Sciatic nerve (tissue), 2 donors: ENCODE measurements at places on chromosomes 12 and 14. TPM values are rescaled to one million over a fixed set of nuclear protein-coding genes. Genes with fewer than 3 reads are reported as not detected.
A peak's percentile ranks its signal among the peaks of the same experiment; 100 is the strongest.

DNA sequence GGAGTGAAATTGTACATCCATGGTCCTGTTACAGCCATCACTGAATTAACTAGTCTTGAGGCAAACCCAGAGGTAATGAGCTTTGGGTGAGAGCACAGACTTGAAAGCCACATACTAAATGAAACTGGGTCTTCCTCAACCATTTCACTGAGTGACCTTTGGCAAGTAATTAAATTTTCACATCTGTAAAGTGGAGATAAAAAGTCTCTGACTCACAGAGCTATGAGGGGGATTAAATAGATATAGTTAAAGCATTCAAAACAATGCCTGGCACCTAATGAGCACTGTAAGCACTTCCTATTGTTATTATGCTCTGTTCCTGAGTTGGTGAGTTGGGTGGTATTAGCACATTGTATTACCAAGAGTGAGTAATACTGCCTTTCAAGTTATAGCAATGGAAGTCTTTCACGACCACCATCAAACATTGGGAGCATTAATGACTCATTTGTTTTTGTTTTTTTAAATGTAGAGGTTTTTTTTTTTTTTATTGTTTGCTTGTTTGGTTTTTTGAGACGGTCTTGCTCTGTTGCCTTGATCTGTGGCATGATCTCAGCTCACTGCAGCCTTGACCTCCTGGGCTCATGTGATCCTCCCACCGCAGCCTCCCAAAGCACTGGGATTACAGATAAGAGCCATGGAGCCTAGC lies 12.5 kb upstream of the STRN3 start:
- no peak for DNase-seq

DNA sequence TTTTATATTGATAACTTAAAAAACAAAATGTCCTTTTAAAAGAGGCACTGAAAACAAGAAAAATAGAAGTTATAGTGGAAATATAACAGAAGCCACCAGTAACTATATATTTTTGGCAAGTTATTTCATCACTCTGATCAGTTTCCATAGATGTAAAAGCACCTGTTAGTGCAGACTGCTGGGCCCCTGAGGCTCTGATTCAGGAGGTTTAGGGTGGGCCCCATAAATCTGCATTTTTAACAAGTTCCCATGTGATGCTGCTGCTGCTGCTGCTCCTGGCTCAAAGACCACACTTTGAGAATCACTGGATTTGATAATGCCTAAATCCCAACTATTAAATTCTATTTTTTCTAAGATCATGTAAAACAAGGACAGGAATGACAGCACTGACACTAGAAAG lies 251.1 kb downstream of the MED13L start:
- DNase-seq = no peak

- no peak for DNase-seq
Measured at GRCh38 chr14:31785574-31785973, 224.4 kb downstream of the NUBPL start.

DNA sequence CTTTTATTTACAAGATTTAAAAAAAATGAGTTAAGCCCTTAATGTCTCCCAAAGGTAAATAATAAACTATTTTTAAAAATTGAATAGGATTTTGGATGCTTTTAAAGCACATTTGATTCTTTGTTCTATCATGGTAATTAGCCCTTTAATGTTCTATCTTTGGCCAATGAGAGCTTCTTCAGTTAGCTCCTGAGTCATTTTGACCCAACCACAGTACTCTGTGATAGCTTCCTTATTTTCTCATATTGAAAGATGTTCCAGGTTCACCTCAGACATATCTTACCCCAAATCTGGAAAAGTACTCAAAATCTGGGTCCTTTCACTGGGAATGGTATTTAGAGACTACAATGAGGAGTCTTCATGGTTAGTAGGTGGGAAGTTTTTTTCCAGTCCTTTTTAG lies 98.0 kb downstream of the MYRFL start:
- DNase-seq = no peak

Gene RPGRIP1
- 0.45 TPM for total RNA-seq

GRCh38 chr12:16112612-16113560 lies 164.6 kb downstream of the SLC15A5 start:
- no peak for DNase-seq

DNA sequence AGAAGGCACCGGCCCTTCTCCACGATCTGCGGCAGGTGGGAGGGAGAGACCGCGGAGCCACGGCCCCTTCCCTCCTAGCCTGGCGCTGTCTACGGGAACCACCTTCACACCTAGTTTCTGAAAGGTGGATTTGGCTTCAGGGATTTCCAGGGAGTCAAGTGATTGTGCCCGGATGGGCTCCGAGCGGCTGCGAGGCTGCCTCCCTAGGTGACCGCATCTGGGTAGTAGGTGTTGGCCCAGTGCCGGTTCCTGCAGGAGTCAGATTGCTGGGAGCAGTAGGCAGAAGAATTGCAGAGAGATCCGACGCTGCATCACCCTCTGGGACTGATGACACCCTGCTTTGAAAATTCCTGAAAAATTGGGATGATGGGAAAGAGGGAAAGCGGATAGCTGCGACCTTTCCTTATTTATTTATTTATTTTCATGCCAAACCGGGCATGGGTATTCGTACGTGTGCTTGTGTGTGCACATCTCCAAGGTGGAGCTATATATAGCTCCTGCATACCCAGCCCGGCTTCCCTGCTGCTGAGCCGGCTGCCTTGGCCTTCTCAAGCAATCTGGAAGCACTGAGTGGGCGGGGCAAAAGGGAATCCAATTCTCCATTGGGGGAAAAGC lies 1.1 kb downstream of the CNTN1 start:
- peak; percentile 76 for DNase-seq

Gene RNU4-1
- total RNA-seq = 1,748 TPM

Gene SLC38A4
- total RNA-seq = 0.31 TPM

- no peak for DNase-seq
Measured at GRCh38 chr14:68250927-68251768, 431.6 kb downstream of the RAD51B start.

Gene FKBP11
- 17.8 TPM for total RNA-seq

- DNase-seq = no peak
Measured at GRCh38 chr14:104158827-104159798, 20.7 kb downstream of the KIF26A start.

GRCh38 chr14:24838945-24839616 lies 205.1 kb upstream of the GZMB start:
- DNase-seq = no peak

- DNase-seq = no peak
Measured at GRCh38 chr14:68604822-68605221, 188.0 kb downstream of the ZFP36L1 start.

Gene CABP1
- total RNA-seq = 2.3 TPM

DNA sequence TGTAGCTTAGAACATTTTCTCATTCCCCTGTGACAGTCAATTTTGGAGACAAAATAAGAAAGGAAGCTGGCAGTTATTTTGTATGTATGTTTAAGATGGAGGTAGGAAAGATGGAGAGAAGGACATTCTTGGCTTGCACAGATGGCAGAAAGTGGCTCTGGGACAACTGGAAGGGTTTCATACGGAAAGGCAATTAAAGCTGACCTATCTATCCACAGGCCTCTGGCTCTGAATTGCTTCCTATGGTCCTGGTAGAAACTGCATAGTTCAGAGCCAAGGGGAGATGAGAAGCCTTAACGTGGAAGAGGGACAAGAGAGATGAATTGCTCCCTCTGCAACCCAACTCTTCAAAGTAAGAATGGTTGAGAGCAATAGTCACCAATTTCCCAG lies 8.0 kb upstream of the NPFF start:
- DNase-seq = no peak

DNA sequence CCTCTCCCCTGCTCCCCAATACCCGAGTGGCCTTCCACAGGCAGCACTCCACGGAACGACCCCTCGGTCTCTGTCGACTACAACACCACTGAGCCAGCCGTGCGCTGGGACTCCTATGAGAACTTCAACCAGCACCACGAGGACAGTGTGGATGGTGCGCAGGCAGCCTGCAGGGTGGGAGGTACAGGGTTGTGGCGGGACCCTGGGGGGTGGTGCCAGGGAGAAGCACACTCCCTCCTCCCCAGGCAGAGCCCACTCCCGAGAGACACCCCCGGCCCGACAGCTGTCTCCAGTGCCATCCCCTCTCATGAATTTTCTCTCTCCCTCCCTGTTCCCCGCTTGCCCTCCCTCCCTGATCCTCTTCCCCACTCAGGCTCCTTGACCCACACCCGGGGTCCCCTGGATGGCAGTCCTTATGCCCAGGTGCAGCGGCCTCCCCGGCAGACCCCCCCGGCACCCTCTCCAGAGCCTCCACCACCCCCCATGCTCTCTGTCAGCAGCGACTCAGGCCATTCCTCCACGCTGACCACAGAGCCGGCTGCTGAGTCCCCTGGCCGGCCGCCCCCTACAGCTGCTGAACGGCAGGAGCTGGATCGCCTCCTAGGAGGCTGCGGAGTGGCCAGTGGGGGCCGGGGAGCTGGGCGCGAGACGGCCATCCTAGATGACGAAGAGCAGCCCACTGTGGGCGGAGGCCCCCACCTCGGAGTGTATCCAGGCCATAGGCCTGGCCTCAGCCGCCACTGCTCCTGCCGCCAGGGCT lies 9.0 kb downstream of the TNS2 start:
- DNase-seq = peak; percentile 68

DNA sequence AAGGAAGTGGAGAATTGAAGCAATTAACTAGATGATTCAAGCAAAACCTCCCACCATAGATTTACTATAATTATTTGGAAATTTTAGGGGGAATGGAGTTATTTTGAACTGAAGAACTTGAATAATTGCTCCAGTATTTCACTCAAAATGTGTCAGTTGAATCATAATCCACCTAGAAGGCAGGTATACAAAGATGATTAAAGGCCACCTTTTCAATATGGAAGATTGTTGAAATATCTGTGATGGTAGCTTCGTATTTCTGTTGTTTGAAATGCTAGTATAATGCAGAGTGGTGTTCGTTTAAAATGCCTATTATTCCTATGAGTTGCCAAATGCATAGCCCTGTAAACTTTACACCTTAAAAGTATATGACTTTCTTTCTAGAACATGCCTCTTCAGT lies 3.1 kb downstream of the HMGA2 start:
- DNase-seq = no peak

GRCh38 chr12:80293347-80293746 lies 150.7 kb upstream of the PTPRQ start:
- DNase-seq = no peak

- DNase-seq = no peak
Measured at GRCh38 chr12:42510823-42511222, 78.7 kb downstream of the PRICKLE1 start.

DNA sequence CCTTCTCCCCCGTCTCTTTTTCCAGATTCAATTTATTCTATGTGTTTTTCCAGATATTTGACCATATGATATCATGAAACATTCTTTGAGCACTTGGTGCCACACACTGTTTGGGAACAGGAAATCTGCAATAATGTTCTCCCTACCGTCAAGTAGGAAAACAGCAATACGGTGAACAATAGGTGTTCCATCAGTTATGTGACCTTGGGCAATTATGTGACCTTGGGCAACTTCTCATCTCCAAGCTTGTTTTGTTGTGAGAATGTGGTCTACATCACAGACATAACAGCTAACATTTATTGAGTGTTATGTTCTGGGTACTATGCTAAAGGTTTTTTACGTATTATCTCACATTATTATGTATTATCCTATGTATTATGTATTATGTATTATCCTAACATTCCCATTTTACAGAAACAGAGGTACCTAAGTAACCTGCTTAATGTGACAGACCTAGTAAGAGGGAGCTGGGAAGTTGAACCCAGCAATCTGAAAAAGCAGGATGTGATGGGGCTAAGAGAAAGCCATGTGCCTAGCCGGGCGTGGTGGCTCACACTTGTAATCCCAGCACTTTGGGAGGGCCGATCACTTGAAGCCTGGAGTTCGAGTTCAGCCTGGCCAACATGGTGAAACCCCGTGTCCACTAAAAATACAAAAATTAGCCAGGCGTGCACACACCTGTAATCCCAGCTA lies 1.2 kb upstream of the NEK9 start:
- no peak for DNase-seq

- DNase-seq = peak; percentile 70
Measured at GRCh38 chr14:34098045-34098984, 147.4 kb upstream of the EGLN3 start.

- no peak for DNase-seq
Measured at GRCh38 chr12:27919671-27920235, 52.8 kb downstream of the PTHLH start.

- no peak for DNase-seq
Measured at GRCh38 chr14:58738189-58738836, 100.6 kb downstream of the DACT1 start.

- no peak for DNase-seq
Measured at GRCh38 chr12:24534622-24535021, 414.3 kb downstream of the BCAT1 start.

DNA sequence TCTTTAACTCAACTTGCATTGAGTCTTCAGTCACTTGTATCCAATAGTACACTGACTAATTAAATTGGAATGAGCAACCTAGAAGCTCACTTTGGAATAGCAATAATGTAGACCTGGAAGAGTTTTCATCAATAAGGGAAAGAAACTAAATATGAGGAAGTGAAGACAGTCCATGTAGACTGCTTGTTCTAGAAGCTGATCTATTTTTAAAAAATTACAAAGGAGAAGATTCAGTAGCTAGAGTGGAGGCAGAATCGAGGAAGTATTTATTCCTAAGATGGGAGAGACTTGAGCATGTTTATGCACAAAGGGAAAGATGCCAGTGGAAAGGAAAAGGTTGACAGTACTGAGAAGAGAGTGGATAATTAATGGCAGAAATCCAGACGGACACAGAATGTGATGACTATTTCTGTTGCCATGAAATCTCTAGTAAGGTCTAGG lies 156.3 kb upstream of the PDE3A start:
- DNase-seq = no peak

Gene TMTC1
- 164 TPM for total RNA-seq

DNA sequence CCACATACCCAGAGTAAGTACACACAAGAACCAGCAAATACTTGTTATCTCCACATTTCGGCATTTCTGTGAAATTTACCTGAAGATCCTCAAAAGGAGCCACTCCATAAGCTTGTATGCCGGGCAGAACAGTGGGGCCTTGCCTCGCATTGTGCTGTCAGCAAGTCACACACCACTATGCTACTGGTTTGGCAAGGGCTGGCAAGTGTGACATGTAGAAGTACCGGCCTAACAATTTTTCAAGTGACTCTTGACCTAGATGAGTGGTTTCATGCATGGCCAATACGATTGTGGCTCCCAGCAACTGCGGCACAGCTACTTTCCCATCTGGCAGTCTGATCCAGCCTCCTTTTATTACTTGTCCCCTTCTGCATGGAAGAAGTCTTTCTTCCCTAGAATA lies 69.8 kb downstream of the GAS2L3 start:
- no peak for DNase-seq

- DNase-seq = peak; percentile 70
Measured at GRCh38 chr12:113333877-113334785, 778 bp downstream of the SLC8B1 start.

Gene SLC7A8
- 15.0 TPM for total RNA-seq

GRCh38 chr14:51581017-51581881 lies 70.5 kb upstream of the FRMD6 start:
- no peak for DNase-seq

DNA sequence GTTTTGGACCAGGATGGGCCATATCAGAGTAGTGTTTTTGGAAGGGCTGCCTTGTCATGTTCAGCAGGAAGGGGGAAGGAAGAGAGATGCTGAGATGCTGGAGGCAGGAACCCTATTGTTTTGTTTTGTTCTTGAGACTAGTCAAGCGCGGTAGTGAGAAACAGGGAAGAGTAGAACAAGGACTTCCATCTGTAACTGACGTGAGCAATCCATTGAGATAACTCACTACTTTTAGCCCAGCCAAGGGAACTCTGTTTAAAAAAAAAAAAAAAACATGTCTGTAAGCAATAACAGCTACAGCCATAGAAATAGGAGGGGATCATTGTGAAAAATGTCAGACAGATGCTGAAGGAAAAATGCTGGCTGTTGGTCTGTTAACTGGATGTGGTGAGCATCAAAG lies 34.0 kb downstream of the CD9 start:
- no peak for DNase-seq

- DNase-seq = no peak
Measured at GRCh38 chr12:128795530-128796361, 28.0 kb downstream of the SLC15A4 start.

Gene SLC22A17
- 67.3 TPM for total RNA-seq
